ENCODE measurements at places on chromosomes 7 and 10.

GRCh38 chr7:94472608-94473007 is 37.0 kb upstream of the CASD1 start:
- DNase-seq = no peak

- DNase-seq = no peak
Measured at GRCh38 chr7:91169830-91170191, 94.4 kb upstream of the FZD1 start.

DNA sequence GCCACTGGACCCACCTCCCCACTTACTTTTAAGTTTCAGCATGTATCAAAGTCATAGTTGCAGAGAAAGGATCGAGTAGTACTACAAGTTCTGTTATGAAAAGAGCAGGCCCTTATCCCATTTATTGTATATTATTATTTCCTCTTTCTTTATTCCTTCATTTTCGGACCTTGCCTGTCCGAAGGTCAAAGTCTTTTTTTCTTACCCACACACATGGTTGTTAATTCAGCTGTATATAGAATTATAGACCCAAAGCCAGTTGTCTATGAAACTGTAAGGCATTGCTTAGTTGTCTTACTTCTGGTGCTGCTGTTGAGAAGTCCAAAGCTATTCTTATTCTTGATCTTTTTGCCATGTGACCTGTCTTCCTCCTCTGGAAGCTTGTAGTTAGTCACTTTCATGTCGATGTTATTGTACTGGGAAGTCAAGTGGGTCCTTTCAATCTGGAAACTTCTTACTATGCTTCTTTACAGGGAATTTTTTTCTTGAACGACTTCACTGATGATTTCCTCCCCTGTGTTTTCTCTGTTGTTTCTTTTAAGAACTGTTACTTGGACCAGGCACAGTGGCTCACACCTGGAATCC is 8.3 kb downstream of the NUDT5 start:
- no peak for DNase-seq

DNA sequence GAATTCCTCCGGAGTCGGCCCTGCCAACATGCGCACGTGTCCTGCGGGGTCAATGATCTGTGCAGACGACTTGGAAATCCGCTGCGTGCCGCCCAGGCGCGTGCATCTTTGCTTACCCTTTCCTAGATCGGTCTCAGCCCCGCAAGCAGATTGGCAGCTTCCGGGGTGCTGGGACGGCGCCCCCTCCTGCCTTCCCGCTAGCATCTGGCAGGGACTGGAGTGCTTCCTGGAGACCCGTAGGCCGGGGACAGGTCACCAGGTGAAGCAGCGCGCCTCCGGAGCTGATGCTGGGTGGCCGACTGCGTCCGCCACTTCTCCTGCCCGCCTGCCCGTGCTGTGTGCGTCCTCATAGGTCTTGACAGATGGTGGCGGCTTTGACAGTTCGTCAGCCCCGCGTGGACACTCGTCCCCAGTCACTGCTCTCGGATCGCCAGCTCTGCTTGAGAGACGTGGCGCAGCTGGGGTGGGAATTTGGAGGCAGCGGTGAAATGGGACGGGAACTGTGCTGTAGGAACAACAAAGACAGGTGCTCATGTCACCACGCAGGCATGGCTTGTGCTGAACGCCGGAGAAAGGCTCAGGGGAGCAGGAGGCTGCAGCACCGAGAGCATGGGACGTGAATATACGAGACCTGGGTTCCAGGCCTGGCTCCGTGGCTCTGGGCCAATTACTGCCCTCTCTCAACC is 21.9 kb upstream of the KCNK18 start:
- no peak for DNase-seq

DNA sequence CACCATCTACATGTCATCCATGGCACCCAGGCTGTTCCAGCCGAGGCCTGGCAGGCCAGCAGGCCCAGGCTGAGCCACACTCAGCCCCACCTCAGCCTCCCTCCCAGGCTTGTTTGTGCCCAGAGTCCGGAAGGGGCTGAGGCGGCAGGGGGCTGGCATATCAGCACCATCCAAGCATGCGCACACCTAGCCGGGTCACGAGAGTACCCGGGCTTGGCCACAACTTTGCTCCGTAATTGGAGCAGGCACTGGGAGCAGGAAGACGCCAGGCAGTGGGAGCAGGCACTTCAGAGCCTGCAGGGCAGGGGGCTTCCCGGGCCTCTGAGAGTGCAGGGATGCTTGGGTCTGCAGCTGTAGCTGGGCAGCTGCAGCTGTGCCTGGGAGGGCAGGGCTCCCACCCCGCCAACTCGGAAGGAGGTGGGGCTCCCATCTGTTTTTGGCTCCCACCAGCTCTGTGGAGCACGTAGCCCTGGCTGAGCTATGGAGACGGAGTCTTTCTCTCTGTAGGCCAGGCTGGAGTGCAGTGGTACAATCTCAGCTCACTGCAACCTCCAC is 15.2 kb upstream of the TSPAN15 start:
- no peak for DNase-seq

GRCh38 chr7:15317215-15317614 is 244.6 kb downstream of the AGMO start:
- DNase-seq = no peak

- no peak for DNase-seq
Measured at GRCh38 chr7:2571409-2571808, 12.6 kb downstream of the IQCE start.

- DNase-seq = no peak
Measured at GRCh38 chr10:70668454-70668970, 3.8 kb upstream of the ADAMTS14 start.

DNA sequence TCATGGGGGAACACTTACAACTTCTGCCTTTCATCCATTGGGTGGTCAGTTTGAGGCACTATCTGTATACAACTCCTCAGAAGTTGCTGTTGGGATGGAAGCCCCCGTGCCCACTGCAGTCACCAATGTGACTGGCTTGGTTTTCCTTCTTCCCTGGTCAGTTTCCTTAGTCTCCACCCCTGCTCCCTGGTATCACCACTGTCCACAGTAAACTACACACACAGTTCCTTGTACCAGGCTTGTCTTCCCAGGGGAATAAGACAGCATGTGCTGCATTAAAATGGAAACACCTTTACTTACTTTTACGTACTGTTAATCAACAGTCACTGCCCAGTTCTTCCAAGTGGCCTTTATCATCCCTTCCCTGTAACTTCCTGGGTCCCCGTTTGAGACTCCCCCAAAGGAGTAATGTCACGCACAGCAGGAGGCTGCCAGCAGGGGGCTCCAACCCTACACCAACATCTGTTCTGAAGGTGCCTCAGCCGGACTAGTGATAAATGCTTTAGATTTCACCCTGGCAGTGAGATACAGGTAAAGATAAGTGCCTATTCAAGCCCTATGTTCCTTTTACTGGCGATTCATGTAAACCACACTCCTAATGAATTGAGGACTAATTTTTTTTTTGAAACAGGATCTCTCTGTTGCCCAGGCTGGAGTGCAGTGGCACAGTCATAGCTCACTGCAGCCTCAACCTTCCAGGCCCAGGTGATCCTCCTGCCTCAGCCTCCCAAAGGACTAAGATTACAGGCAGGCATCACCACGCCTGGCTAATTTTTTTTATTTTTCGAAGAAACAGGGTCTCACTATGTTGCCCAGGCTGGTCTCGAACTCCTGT is 45.3 kb upstream of the PIK3AP1 start:
- no peak for DNase-seq

DNA sequence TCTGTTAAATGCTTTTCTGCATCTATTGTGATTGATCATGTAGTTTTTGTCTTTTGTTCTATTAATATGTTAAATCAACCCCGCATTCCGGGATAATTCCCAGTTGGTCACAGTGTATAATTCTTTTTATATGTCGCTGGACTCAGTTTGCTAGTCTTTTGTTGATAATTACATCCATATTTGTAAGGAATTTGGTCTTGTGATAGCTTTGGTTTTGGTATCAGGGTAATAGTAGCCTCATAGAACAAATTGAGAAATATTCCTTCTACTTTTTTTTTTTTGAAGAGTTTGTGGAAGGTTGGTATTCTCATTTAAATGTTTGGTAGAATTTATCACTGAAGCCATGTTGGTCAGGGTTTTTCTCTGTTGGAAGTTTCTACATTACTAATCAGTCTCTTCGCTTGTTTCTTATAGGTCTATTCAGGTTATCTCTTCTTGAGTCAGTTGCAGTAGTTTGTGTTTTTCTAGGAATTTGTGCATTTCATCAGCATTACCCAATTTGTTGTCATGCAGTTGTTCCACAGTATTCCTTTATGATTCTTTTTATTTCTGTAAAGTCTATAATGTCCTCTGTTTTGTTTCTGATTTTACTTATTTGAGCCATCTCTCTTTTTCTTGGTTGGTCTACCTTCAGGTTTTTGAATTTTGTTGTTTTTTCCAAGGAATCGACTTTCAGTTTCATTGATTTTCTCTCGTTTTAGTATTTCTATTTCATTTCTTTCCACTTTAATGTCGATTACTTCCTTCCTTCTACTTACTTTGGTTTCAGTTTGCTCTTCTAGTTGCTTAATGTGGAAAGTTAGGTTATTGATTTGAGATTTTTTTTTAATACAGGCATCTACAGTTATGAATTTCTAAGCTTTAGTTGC is 64.6 kb upstream of the GJD4 start:
- DNase-seq = no peak

GRCh38 chr7:27184337-27185012 is 557 bp downstream of the HOXA11 start:
- DNase-seq = no peak

DNA sequence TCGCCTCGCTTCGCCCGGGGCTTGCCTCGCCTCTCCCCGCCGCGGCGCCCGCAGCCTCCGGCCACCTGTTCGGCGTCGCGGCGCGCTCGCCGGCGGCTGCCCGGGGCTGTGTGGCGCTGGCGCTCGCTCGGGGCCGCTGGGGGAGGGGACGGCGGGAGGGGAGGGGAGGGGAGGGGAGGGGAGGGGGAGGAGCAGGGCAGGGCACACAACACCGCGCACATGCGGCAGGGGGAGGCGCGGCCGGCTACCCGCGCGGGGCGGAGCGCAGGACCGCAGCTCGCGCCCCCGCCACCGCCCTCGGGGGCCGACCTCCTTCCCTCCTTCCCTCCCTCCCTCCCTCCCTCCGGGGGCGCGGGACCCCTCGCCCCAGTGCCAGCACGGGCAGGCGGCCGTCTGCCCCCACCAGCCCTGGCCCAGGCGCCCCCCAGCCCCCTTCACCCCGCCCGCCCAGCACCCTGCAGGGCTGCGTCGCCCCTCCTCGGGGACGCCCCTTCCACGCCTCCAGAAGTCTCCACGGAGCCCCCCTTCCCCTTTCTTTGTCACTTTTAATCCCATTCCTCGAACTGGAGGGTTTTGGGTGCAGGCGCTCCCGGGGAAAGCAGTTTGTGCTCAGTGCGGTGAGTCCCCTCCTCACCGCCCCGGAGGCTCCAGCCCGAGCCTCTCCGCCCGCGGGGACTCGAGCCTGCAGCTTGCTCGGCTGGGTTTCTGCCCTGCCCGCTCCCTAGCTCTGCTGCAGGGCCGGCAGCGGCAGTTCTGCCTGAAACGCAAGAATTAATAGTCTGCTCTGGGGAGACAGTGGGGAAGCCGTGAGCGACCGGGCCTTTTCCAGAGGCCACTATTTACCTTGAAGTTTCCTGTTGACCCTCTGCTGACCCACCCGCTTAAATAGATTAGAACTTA is at the start of gene PARD3:
Gene PARD3 (minus strand): TSS at position 112 of the 900 bp plus-strand sequence. CDS start 301 bp downstream, outside the sequence.
- no peak for DNase-seq

DNA sequence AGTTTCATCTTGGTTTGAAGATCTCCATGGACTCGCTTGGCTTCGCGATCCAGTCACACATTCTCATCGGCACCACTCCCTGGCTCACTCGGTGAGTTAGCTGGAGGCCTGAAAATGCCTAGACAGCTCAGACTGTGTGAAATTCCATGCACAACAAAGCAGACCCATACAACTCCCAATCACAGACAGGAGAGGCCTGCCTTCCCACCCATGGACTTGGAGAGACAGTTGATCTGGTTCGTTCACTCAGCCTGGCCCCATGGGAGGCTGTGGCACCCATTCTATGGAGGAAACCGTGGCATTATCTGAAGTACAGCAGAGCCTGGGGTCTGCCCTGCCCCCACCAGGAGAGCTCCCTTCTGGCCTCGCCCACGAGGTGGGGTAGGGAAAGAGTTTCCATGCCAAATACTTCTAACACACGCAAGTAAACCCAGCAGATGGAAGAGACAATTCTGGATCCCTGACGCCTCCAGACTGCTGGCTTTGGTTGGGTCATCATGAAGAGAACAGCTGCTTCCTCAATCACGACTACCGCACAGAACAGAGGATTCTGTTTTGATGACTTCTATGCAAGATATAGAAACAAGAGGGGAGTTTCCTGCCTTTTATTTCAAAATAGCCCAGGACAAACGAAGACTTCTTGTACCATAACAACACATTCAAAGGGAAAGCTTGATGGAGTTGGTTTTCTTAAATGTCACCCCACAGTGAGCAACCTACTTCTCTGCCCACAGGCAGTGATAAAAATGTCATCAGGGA is 15.9 kb downstream of the FAM53B start:
- no peak for DNase-seq

DNA sequence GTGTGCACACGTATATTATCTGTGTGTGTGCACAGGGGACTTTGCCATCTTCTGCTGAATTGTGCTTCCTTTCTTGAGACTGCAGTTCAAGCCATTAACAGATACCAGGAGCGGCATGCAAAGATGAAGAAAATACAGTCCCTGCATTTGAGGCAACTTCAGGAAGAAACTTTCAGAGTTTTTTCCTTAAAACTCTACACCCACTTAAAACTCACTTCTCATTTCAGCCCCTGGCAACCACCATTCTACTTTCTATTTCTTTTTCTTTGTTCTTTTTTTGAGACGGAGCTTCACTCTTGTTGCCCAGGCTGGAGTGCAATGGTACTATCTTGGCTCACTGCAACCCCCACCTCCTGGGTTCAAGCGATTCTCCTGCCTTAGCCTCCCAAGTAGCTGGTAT is 448.9 kb upstream of the ZMIZ1 start:
- DNase-seq = no peak

- DNase-seq = no peak
Measured at GRCh38 chr7:7771452-7771851, 53.0 kb upstream of the RPA3 start.

GRCh38 chr7:93430917-93431588 is 143.5 kb downstream of the CALCR start:
- DNase-seq = no peak

- DNase-seq = no peak
Measured at GRCh38 chr10:78285226-78285625, 251.6 kb downstream of the RPS24 start.

GRCh38 chr7:114949231-114949630 is 27.3 kb downstream of the MDFIC start:
- no peak for DNase-seq

GRCh38 chr7:30445770-30446169 is 32.8 kb downstream of the NOD1 start:
- peak; percentile 66 for DNase-seq

GRCh38 chr7:38950309-38950708 is 27.4 kb upstream of the POU6F2 start:
- DNase-seq = no peak

GRCh38 chr10:14532473-14533251 is 201.9 kb upstream of the FRMD4A start:
- no peak for DNase-seq

DNA sequence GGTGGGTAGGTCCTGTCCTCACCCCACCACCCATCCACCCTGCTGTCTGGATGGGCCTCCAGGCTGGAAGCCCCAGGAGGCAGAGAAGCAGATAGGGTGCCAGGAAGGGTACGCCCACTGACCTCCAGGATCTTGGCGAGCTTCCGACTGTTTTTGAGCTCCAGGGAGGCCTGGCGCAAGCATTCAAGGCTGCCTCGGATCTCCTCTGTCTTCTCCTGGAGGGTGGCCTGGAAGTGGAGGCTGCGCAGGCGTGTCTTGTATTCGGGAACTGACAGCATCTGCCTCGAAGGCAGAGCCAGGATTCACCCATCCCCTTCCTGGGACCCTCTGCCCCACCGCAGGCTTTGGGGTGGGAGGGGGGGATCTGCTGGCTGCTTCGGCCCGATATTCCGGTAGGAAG is 48.4 kb downstream of the GRID2IP start:
- no peak for DNase-seq
